ENCODE measurements at places on chromosomes 2 and 18.

GRCh38 chr18:45733535-45733934, 9.6 kb downstream of the SLC14A1 start:
- H3K4me3 ChIP-seq, result no peak overlapping the region
- no peaks in the 10 kb centered on the region for H3K36me3 ChIP-seq
- no peak for DNase-seq
- no peak overlapping the region for H3K27ac ChIP-seq
- no peaks in the 10 kb centered on the region for H3K27me3 ChIP-seq

- no peak overlapping the region for H3K4me3 ChIP-seq
- no peaks in the 10 kb centered on the region for H3K27me3 ChIP-seq
- H3K4me1 ChIP-seq, result no peaks in the 10 kb centered on the region
- no peak for DNase-seq
- H3K27ac ChIP-seq, result no peak overlapping the region
- no peaks in the 10 kb centered on the region for H3K36me3 ChIP-seq
These were observed 557.6 kb upstream of the FANCL start for GRCh38 chr2:58798676-58799208.

DNA sequence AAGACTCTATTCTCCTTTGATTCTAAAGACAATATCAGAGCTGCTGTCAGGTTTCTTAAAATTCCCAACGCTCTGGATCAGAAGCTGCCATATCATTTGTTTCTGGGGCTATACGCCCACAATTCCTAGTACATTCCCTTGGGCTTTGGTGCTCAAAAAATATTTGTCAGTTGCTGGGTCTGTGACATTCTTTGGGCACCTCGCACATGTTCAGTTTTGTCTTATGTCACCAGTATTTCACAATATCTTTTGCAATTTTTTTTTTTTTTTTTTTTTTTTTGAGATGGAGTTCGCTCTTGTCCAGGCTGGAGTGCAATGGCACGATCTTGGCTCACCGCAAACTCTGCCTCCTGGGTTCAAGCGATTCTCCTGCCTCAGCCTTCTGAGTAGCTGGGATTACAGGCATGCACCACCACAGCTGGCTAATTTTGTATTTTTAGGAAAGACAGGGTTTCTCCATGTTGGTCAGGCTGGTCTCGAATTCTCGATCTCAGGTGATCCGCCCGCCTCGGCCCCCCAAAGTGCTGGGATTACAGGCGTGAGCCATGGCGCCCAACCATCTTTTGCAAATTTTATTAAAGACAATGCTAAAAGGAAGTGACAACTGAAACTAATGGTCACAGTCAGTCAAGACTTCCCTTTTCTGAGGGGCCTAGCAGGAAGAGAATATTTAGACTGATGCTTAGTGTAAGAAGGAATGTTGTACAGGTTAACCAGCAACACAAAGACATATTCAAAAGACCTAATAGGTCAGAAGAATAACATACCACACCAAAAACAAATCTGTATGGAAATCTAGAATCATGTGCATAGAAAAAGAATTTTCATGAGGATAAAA, 6.8 kb downstream of the ZNF397 start:
- H3K27me3 ChIP-seq, result no peaks in the 10 kb centered on the region
- no peak for DNase-seq

GRCh38 chr2:132676999-132677398, 7.0 kb upstream of the LYPD1 start:
- no peaks in the 10 kb centered on the region for H3K4me1 ChIP-seq
- DNase-seq, result no peak
- no peak overlapping the region for H3K27ac ChIP-seq
- no peaks in the 10 kb centered on the region for H3K36me3 ChIP-seq
- H3K4me3 ChIP-seq, result no peak overlapping the region
- H3K27me3 ChIP-seq, result no peaks in the 10 kb centered on the region

DNA sequence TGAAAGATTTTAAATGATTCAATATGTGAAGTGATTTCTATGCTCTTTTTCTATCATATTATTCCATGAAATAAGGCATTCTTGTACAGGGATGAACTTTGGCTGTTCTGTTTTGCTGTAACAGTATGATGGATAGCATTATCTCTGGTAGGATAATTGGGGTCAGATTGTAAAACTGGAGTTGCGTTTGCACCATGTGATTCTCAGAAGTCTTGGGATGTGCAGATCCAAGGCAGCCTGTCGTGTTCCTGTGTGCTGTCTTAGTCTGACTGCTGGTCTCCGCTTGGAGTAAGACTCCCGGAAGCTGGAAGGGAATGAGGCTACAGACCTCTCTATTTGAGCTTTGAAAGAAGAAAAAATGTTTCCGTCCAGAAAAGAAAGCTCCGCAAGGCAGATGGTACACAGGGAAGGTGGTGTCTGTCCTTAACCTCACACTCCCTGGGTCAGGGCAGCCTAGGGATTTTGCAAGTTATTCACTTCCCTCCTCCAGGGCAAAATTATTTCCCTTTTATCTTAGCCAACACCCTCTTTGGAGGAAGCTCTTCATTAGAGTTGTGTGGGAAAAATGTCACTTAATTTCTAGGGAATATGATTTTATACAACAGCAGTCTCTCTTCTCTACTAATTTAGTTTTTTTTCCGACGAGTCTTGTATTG, 250.6 kb downstream of the PTPRM start:
- H3K36me3 ChIP-seq, result no peaks in the 10 kb centered on the region
- H3K27me3 ChIP-seq, result no peaks in the 10 kb centered on the region
- no peak for DNase-seq
- no peak overlapping the region for H3K4me3 ChIP-seq
- H3K4me1 ChIP-seq, result no peaks in the 10 kb centered on the region

DNA sequence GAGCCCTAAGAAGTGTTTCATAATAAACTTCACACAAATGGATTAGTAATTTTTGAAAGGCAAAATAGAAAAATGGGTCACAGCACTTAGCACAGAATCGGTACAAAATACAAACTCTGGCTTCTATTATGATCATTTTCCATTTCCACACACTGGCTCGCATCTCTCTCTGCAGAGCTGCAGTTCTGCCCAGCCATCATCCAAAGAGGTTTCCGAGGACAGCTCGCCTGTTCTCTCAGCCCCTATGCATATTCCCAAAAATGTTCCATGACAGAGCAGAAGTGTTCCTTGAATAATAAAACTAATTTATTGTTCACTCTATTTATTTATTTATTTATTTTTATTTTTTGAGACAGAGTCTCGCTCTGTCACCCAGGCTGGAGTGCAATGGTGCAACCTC, 115.6 kb downstream of the AP1S3 start:
- no peaks in the 10 kb centered on the region for H3K36me3 ChIP-seq
- H3K27me3 ChIP-seq, result no peaks in the 10 kb centered on the region
- H3K4me1 ChIP-seq, result no peaks in the 10 kb centered on the region
- DNase-seq, result no peak

- DNase-seq, result peak; percentile 18
- H3K36me3 ChIP-seq, result no peaks in the 10 kb centered on the region
- no peaks in the 10 kb centered on the region for H3K27me3 ChIP-seq
These were observed 151.3 kb downstream of the TANC1 start for GRCh38 chr2:159119652-159120257.

DNA sequence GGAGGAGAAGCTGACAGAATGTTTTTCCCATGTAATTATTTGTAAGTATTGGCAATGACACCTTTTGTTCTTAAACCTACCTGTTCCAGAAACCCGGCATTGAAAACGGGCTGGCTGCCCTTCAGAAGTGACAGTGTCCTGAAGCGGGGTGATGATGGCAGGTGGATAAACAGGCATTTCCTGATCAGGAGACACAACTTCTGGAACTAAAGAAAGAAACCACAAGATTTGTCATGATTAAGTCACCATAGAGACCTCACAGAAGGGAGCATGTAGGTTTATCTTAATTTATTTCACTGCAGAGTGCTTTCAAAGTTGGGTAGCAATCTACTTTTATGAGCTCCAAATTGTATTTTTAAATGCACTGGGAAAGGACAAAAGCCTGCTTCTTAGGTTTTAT, 43.1 kb downstream of the TTN start:
- no peaks in the 10 kb centered on the region for H3K36me3 ChIP-seq
- peaks cover 4% of the 10 kb centered on the region for H3K27me3 ChIP-seq
- H3K27ac ChIP-seq, result no peak overlapping the region

GRCh38 chr2:183242937-183243336, 118.7 kb downstream of the NUP35 start:
- H3K4me1 ChIP-seq, result no peaks in the 10 kb centered on the region
- H3K4me3 ChIP-seq, result no peak overlapping the region
- H3K27ac ChIP-seq, result no peak overlapping the region
- no peaks in the 10 kb centered on the region for H3K27me3 ChIP-seq
- DNase-seq, result no peak

DNA sequence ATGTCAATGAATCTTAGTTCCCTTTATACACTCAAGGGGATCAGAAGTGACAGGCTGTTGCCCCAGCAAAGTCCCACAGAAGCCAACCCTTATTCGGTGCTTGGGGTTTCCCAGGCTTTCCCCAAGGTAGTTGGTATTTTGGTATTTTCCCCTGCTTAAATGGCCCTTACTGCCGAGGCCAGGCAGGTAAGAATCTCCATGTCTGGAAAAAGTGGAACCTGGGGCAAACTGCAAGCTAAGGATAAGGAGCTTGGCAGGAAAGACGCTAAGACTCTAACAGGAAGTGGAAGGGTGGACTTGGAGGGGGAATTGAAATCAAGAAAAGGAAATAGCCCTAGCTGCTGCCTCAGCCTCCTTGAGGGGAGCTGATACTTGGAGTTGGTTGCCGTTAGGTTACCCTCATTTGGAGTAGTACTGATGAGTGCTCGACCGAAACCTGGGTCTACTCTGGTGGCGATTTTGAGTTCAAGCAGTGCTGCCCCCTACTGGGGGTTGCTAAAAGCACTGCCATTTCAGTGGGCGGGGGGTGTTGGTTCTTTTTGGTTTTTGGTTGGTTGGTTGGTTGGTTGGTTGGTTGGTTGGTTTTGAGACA, 3.3 kb upstream of the GPBAR1 start:
- H3K27me3 ChIP-seq, result no peaks in the 10 kb centered on the region
- H3K36me3 ChIP-seq, result peaks cover 37% of the 10 kb centered on the region
- no peak overlapping the region for H3K4me3 ChIP-seq
- H3K4me1 ChIP-seq, result no peaks in the 10 kb centered on the region

Data from DND-41 (cell line).